ENCODE measurements at places on chromosomes 13 and 19. TPM values are rescaled to one million over a fixed set of nuclear protein-coding genes. Genes with fewer than 3 reads are reported as not detected.

DNA sequence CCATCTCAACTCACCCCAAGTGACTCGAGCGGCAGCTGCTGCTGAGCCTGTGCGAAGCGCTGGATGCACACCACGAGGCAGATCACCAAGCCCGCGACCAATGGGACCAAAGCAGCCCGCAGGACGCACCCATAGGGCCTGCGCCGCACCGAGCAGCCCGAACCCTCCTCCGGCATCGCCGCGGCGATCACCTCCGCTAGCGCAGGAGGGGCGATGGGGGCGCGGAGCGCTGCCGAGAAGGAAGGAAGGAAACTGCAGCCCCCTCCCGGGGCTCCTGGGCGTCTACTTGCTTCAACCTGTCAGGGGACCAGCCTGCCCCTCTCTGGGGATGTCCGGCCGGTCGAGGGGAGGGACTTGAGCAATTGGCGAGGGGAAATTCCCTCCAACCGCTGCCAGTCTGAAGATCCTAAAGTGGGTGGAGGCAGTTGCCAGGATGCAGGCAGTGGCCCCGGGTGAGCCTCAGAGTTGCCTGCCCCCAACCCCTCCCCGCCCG lies at the start of gene CD70:
Gene CD70, minus strand, starts transcription at position 324 of the 493 bp plus-strand sequence. Its CDS starts 148 bp downstream, at position 176.
- peak; percentile 67 for ATAC-seq
- H3K27me3 ChIP-seq: peaks cover 95% of the 10 kb centered on the region
- H3K36me3 ChIP-seq: no peaks in the 10 kb centered on the region
- peaks cover 7% of the 10 kb centered on the region for H3K4me1 ChIP-seq

DNA sequence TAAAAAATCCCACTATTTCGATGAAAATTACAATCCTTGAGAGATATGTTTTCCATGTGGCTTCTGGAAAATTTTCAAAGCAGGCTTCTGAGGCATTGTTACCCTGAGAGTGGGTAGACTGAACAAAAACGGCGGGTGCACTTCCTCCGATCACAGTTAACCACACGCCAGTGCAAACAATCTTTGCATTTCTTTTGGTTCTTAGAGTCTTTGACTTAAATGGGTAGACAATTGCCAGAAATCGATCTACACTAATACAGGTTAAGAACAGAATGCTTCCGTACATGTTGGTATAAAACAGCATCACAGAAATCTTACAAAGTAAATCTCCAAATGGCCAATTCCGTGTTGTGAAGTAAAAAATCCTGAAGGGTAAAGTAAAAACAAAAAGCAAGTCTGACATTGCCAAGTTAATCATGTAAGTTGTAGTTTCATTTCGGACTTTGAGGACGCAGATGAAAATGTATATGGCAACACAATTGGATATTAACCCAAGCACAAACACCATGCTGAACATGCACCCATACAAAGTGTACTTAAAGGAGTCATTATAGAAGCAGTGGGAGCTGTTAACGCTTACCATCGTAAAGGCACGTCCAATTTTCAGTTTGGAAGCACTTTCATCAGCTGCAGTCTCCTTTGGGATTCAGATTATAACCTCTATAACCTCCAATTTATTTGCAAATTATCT lies 927 bp downstream of the LPAR6 start:
- ATAC-seq: no peak
- no peaks in the 10 kb centered on the region for H3K36me3 ChIP-seq
- H3K27ac ChIP-seq: peak overlapping the region; percentile 74
- no peaks in the 10 kb centered on the region for H3K4me1 ChIP-seq
- no peaks in the 10 kb centered on the region for H3K27me3 ChIP-seq
- peak overlapping the region; percentile 47 for H3K4me3 ChIP-seq

DNA sequence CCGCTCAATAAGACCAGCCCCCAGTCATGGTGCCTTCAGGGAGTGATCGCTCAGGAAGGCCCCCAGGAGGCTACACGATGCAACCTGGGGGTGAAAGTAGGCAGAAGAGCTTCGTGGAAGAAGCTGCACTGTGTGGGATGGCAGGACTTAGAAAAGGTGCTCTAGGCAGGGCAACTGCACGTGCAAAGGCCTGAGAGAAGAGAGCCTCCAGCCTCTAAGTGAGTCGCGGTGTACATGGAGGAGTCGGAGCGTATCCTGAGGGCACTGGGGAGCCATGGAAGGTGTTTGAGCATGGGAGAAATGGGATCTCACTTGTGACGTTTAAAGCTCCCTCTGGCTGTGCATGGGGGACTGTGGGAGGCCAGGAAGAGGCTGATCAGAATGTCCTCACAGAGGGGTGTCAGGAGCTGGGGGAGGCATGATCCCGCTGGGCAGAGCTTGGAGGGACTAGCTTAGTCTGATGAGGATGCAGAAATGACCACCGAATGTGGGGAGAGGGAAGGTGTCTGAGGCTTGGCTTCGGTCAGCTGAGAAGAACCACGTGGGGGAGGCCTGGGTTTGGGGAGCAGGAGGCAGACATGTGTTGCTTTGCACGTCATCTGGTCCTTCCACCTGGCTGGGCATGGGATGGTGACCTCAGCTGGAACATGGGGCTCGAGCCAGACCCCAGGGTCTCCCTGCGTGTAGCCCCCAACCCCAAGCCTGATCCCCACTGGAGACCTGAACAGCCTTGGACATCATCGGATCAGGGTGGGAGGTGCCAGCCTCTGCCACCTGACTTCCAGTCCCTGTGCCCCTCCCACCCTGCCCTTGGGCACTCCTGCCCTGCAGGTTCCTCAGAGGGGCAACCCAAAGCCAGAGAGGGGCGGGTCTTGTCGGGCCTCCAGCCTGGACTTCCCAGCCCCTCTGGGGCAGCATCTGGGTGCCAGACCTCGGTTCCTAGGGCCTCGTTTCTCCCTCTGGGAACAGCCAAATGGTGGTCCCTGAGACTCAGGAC lies 1.1 kb downstream of the APC2 start:
- no peak overlapping the region for H3K4me3 ChIP-seq
- no peaks in the 10 kb centered on the region for H3K4me1 ChIP-seq
- H3K27me3 ChIP-seq: peaks cover 100% of the 10 kb centered on the region
- no peaks in the 10 kb centered on the region for H3K36me3 ChIP-seq
- no peak for ATAC-seq
- H3K27ac ChIP-seq: no peak overlapping the region

- H3K36me3 ChIP-seq: no peaks in the 10 kb centered on the region
- ATAC-seq: no peak
- H3K4me3 ChIP-seq: no peak overlapping the region
- no peaks in the 10 kb centered on the region for H3K4me1 ChIP-seq
- peaks cover 84% of the 10 kb centered on the region for H3K27me3 ChIP-seq
- no peak overlapping the region for H3K27ac ChIP-seq
Observed at GRCh38 chr19:54035215-54036178, 28.2 kb downstream of the VSTM1 start.

DNA sequence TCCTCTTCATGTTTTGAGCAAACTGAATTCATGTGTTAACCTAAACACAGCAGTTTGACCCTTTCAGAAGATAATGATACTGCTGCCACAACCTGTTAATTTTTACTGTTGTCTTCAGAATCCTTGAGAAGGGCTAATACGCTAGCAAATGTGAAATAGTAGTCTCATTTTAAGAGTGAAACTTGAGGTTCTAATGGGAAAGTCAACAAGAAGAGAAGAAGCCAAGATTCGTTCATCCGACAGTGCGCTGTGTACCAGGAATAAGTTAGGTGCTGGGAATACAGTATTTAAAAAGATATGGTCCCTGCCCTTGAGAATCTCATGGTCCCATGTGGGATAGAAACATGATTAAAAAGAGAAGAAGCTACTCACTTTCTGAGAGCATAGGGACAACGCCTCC lies 134.4 kb downstream of the KL start:
- no peaks in the 10 kb centered on the region for H3K4me1 ChIP-seq
- no peaks in the 10 kb centered on the region for H3K36me3 ChIP-seq
- no peak overlapping the region for H3K4me3 ChIP-seq
- H3K27me3 ChIP-seq: no peaks in the 10 kb centered on the region
- no peak overlapping the region for H3K27ac ChIP-seq
- ATAC-seq: no peak

Gene ZNF560
- total RNA-seq: not detected

Gene ZNF429
- 6.4 TPM for total RNA-seq

Data from gastroesophageal sphincter (tissue), 4 donors.